Activated T-helper 1 cell treated with anti-CD3 and anti-CD28 coated beads, Interleukin-12 subunit alpha, Interleukin-12 subunit beta, Interleukin-2, Interleukin-4 antibody, amounts not matched to agents 30 ng/mL and 10 ng/mL and 1 ng/mL, durations not matched to agents 14 hours and 24 hours and 36 hours (primary cell): ENCODE measurements at places on chromosomes 3 and 15. TPM values are rescaled to one million over a fixed set of nuclear protein-coding genes. Genes with fewer than 3 reads are reported as not detected.

Gene TOPBP1
- 88.5 and 94.1 TPM in 2 replicates for total RNA-seq

- H3K36me3 ChIP-seq: no peaks in the 10 kb centered on the region
- H3K4me1 ChIP-seq: no peaks in the 10 kb centered on the region
- no peak overlapping the region for H3K27ac ChIP-seq
These were observed 249.9 kb downstream of the ROBO1 start for GRCh38 chr3:79517766-79518413.

DNA sequence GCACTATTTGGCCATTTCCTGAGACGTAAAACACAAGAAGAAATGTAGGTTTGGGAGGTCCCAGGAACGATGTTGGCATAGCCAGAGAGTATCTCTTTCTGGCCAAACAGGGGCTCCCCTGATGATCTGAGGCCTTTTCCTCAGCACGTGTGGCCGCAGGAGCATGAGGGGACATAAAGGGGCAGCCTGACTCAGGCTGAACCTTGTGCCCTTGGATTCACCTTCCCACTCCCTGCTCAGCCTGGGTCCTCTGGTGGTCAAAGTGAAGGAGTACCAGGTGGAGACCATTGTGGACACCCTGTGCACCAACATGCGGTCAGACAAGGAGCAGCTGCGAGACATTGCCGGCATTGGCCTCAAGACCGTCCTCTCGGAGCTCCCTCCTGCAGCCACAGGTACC is 10.6 kb downstream of the CAND2 start:
- H3K4me1 ChIP-seq: peaks cover 5% of the 10 kb centered on the region
- no peak overlapping the region for H3K4me3 ChIP-seq
- H3K27ac ChIP-seq: no peak overlapping the region
- peaks cover 6% of the 10 kb centered on the region for H3K27me3 ChIP-seq
- H3K36me3 ChIP-seq: no peaks in the 10 kb centered on the region

DNA sequence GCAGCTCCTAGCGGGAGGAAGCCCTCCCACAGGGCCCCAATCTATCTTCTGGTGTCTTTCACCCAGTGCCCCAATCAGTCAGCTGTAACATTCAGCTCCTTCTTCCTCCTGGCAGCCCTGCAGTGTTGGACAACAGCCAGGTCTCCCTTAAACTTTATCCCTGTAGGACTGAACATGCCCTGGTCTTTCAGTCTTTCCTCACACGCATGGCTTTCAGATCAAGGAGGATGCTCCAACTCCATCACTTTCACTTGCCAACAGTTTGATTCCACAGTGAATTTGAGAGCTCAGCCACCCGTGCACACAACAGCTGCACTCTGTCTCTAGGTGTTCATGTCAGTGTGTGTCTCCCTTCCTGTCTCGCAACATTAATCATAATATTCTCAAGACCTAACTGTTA is 28.5 kb upstream of the LRRC34 start:
- no peaks in the 10 kb centered on the region for H3K4me1 ChIP-seq
- H3K27me3 ChIP-seq: peaks cover 20% of the 10 kb centered on the region
- H3K4me3 ChIP-seq: no peak overlapping the region
- DNase-seq: no peak

Gene EPHA6
- total RNA-seq: not detected in 2 replicates

DNA sequence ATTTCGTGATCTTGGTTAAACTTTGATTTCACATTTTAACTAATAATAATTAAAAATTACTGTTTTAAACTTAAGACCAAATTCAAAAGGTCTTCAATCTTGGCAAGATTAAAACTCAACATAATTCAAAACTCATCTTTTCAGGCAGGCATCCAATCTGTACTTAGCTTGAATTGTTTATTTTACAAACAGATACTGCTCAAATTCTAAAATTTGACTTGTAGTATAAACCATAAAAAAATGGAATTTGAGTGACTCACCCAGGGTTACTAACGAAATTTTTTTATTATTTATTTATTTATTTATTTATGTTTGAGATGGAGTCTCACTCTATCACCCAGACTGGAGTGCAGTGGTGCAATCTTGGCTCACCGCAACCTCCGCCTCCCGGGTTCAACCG is 64.4 kb downstream of the GAP43 start:
- DNase-seq: no peak
- no peaks in the 10 kb centered on the region for H3K4me1 ChIP-seq

DNA sequence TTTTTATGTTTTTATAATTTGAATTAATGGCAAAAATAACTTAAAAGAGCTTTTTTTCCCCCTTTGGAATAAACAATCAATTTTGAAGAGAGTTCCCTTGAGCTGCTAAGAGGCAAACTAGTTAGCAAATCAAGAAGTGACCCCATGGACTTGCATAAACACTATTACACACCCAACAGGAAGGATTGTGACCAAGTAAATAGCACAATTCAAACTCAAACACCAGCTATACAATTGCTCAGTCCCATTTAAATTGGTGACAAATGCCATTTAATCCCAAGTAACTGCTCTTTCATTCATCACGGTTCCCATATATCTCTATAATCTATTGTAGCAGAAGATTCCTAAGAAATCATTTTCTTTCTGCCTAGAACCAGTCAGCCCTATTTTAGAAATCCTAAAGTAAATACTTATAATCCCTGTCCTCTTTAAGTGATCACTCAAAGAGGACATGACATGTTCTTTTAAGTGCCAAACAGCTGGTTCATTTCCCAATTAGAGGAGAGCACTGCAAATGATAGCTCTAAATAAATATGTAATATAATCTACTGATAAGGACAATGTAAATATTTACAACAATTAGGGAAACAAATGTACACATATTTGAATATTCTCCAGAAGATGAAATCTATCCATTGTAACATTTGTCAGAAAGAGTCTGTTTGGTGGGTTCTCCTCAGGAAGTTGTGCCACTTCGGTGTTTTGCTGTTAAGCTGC is 137.8 kb upstream of the ADAMTS9 start:
- DNase-seq: no peak
- H3K27ac ChIP-seq: no peak overlapping the region
- no peaks in the 10 kb centered on the region for H3K36me3 ChIP-seq
- H3K4me3 ChIP-seq: no peak overlapping the region
- H3K27me3 ChIP-seq: no peaks in the 10 kb centered on the region
- H3K4me1 ChIP-seq: no peaks in the 10 kb centered on the region

DNA sequence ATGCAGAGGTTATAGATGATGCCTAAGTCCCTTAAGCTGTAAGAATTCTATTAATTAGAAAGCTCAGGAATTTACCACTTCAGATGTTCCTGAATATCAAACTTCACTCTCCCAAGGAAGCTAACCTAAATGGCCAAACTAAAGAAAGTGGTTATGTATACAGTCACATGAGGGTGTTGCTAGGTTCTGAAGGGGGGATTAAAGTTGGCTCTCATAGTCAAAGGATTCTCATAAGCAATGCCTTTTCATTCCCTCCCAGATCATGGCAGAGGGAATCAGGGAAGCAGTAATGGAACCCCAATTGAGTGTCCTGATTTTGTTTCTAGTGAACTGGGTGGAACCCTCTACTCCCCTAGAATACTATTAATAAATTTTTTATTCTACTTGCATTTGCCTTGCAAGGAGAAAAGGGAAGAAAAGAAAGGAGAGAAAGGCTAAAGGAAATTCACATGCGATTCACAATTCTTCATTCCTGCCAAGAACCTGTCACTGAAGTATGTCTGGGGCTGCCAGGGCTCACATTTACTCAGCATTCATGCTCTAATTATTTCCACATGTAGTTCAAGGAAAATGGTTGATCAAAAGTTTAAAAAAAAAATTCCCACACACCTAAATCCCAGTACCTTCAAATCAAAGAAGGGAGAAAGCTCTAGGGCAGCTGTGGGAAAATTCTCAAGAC is 25.1 kb downstream of the FSTL1 start:
- H3K4me3 ChIP-seq: no peak overlapping the region
- H3K4me1 ChIP-seq: no peaks in the 10 kb centered on the region

DNA sequence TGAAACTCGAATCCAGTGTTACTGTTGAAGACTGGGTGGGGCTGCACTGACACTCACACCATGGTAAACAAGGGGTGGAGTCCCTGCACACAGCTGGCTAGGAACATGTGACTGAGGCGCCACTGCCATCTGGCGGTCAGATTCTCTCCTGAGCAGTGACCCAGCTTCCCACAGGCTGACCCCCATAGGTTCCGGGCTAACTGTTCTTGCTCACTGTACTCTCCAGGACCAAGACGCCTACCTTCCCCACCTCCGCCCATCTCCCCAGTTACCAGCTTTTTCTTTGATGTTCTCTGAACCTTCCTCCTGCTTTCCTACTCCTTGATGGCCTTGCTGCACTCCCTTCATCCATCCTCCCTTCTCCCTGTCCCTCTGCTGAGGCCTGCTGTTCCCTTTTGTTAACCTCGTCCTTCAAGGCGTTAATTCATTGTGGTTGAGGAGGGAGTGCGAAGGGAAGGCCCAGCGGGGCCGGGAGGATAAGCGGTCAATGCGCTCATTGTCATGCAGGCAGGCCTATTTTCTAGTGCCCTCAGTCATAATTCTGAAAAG is 115.2 kb downstream of the ATP8B4 start:
- H3K27ac ChIP-seq: peak overlapping the region; percentile 40
- H3K36me3 ChIP-seq: peaks cover 45% of the 10 kb centered on the region
- H3K27me3 ChIP-seq: no peaks in the 10 kb centered on the region
- no peak overlapping the region for H3K4me3 ChIP-seq
- peak; percentile 59 for DNase-seq

DNA sequence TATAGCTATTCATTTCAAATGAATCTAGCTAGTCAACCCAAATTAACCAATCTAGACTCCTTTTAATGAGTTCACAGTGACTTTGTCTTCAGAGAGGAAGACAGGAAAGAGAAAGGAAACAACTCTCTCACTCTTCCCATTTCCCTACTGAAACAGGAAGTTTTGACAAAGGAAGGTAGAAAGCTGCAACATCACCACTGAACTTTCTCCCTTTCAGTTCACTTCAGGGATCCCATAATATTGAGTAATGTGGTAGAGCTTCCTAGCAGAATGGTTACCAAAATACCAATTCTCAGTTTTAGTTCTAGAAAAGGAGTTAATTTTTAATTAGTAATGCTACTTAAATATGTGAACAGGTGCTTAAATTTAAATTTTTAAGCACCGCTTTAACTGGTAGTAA is 7.5 kb downstream of the VPS13C start:
- peaks cover 11% of the 10 kb centered on the region for H3K36me3 ChIP-seq
- H3K27ac ChIP-seq: no peak overlapping the region
- no peak overlapping the region for H3K4me3 ChIP-seq
- no peak for DNase-seq
- H3K4me1 ChIP-seq: peaks cover 14% of the 10 kb centered on the region
- no peaks in the 10 kb centered on the region for H3K27me3 ChIP-seq

DNA sequence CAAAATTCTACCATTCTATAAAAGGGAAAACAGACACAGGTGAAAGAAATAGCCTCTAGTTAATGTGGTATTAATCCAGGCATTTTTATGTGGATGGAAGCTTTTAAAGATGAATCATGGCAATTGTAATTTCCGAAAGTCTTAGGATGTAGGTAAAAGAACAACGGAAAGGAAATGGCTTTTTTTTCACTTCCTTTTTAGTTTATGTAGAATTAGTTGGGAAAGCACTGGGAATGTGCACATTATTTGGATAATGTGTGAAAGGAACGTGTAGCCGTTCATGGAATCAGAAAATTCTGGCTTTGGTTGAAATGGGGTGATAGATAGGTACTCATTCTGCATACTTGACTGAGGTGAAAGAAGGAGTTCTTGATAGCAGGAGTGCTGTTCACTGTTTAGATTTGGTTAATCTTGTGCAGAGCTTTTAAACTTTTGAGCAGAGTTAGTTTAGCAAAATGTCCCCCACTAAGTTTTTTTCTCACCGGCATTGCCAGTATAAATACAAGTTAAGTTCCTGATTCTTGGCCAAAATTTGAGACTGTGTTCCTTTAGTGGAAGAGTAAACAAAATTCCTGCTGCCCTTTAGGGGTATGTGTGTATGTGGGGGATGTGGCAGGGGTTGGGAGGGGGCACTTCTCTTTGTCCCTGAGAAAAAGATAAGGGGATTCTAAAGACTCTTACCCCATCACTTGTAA is 20.2 kb upstream of the UTS2B start:
- H3K27me3 ChIP-seq: no peaks in the 10 kb centered on the region
- H3K27ac ChIP-seq: no peak overlapping the region
- peaks cover 12% of the 10 kb centered on the region for H3K4me1 ChIP-seq
- H3K36me3 ChIP-seq: no peaks in the 10 kb centered on the region
- no peak overlapping the region for H3K4me3 ChIP-seq

Gene TTLL13
- 0.29 and 0.65 TPM in 2 replicates for total RNA-seq

Gene FSIP1
- total RNA-seq: 0.26 and 0.34 TPM in 2 replicates

Gene RASGRF1
- total RNA-seq: 0.10 TPM in 1 of 2 replicates, not detected in the other

GRCh38 chr3:126267976-126268615 is 87.7 kb upstream of the ALDH1L1 start:
- H3K4me1 ChIP-seq: no peaks in the 10 kb centered on the region
- DNase-seq: no peak
- no peak overlapping the region for H3K4me3 ChIP-seq
- H3K36me3 ChIP-seq: no peaks in the 10 kb centered on the region

Gene NOX5
- 0.03 TPM in 1 of 2 replicates, not detected in the other for total RNA-seq

Gene DNAJC17
- 52.5 and 54.1 TPM in 2 replicates for total RNA-seq

Gene AADACL2
- not detected in 2 replicates for total RNA-seq

- no peak overlapping the region for H3K4me3 ChIP-seq
- DNase-seq: no peak
- H3K27me3 ChIP-seq: no peaks in the 10 kb centered on the region
- no peaks in the 10 kb centered on the region for H3K36me3 ChIP-seq
- peaks cover 8% of the 10 kb centered on the region for H3K4me1 ChIP-seq
These were observed 75.7 kb upstream of the PRR23C start for GRCh38 chr3:139120086-139121056.

Gene TMEM266
- total RNA-seq: 0.10 and 0.16 TPM in 2 replicates

DNA sequence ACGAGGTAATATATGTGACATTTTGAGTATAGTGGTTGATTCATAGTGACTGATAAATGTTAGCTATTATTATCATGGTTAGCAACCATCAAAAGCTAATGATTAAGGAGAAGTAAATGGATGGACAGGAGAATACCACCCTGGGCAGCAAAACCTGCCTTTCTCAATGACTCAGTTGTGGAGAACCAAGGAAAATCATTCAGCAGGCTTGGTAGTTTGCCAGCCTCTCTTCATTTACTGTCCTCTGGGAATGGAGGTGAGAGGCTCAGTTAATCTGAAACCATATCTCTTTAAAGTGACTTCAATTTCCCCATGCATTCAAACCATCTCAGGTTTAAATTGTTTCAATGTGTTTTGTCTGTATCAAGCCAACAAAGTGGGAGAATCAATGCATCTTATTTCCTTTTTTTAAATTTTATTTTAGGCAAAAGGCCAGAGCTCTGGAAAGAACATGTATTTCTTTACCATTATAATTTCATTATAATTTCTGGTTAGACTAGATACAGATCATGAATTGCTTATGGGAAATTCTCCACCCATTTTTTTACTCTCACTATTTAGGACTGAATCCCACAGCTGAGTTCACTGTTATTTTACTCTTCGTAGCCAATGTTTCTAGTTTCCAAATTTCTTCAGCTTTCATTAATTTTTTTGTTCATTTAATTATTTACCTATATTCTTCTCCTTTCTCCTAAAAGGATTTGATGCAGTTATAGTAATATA is 2.7 kb downstream of the TM4SF18 start:
- no peak overlapping the region for H3K4me3 ChIP-seq
- no peaks in the 10 kb centered on the region for H3K4me1 ChIP-seq
- no peak for DNase-seq
- H3K27ac ChIP-seq: no peak overlapping the region
- peaks cover 13% of the 10 kb centered on the region for H3K27me3 ChIP-seq
- no peaks in the 10 kb centered on the region for H3K36me3 ChIP-seq

Gene SCAMP2
- total RNA-seq: 93.7 and 103 TPM in 2 replicates

GRCh38 chr3:141229132-141229531 is 2.5 kb upstream of the PXYLP1 start:
- H3K27ac ChIP-seq: no peak overlapping the region
- DNase-seq: no peak
- H3K36me3 ChIP-seq: peaks cover 5% of the 10 kb centered on the region
- peaks cover 35% of the 10 kb centered on the region for H3K4me1 ChIP-seq
- no peak overlapping the region for H3K4me3 ChIP-seq

GRCh38 chr15:71512682-71513006 is 297.7 kb upstream of the NR2E3 start:
- DNase-seq: no peak
- H3K27me3 ChIP-seq: peaks cover 5% of the 10 kb centered on the region
- no peaks in the 10 kb centered on the region for H3K4me1 ChIP-seq
- H3K27ac ChIP-seq: no peak overlapping the region
- no peak overlapping the region for H3K4me3 ChIP-seq
- H3K36me3 ChIP-seq: no peaks in the 10 kb centered on the region
